Stimulated activated CD4-positive, alpha-beta T cell treated with anti-CD3 and anti-CD28 coated beads, Interleukin-15, amount 100 ng/mL, for 48 hours (primary cell): ENCODE measurements at places on chromosomes 5 and 9.

DNA sequence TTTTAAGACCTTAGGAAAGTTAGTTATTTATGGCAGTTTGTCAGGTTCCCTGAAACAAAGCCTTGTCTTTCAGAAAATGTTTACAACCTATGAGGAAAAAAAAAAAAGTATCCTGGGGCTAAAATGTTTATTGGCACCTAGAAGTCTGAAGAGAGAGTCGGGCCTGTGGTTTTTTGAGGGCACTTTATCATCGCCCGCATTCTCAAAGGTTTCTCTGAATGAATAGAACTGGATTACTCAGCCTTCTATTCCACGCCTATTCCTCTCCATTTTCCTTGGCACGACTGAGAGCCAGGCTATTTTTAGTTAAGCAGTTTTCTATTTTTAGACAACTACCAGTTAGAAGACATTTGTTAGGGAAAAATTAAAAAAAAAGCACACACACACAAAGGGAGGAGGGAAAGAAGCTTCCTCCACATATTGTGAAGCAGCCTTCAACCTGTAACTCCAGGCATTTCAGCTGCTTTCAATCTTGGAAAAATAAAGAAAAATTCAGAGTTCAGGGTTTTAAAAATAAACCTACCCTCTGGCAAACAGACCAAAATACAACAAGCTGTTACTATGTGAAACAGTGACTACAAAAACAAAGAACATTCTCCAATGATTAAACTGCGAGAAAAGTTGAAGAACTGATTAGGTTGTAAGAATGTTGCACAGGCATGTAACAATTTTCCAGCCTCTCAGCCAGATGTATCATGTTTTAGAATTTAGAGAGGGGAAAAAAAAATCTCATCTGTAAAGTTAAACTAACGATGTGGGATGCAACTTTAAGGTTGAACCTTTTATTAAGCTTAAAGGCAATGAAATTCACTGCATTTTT, 97.0 kb downstream of the MEF2C start:
- DNase-seq: no peak

DNA sequence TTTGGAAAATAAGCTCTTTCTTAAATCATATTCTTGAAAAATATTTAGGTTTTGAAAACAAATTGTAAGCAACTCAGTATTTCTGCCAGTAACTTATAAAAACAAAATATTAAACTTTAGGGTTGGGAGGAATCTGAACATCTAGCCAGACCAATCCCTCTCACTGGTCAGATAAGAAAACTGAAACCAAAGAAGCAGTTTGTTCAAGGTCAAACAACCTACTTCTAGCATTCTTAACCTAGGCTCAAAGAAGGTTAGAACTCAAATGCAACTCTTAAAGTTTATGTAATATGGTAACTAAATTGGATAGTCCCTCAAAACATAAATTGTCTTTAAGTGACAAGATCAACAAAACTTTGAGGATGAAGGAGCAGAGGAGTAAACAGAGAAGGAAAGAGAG, 374.9 kb upstream of the TNC start:
- no peak for DNase-seq

GRCh38 chr5:149503006-149503405, 48.2 kb downstream of the CSNK1A1 start:
- no peak for DNase-seq

DNA sequence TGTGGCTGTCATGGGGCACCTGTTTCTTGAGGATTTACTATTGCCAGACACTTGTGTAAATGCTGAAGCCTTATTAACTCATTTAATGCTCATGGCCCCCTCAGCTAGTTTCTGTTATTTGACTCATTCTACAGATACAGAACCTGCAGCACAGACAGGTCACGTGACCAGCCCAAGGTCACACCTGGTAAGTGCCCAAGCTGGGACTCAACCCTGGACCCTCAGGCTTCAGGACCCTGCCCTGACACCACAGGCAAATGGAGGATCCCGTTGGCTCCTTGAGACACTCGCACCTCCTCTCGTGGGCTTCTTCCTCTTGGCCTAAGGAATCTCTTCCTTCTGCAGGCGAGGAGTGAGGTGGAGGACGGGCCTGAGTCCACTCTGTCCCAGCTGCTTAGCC, 10.6 kb upstream of the NEURL1B start:
- no peak for DNase-seq

DNA sequence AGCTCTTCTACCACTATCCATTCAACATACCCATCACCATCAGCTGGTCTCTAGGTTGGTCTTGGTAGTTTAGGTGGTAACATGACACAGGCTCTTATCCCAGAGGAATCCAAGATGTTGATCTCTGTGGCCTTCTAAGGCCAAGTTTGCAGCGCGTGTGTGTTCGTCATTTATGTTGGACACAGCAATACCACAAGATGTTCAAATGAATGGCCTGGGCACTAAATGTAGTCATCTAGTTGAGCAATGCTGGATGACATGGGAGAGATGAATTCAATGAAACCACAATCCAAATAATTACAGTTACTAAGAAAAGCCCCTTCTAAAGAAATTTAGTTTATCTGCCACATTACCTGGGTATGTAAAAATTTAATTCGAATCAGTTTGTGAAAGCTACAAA, 292.4 kb downstream of the MRPS30 start:
- DNase-seq: no peak

DNA sequence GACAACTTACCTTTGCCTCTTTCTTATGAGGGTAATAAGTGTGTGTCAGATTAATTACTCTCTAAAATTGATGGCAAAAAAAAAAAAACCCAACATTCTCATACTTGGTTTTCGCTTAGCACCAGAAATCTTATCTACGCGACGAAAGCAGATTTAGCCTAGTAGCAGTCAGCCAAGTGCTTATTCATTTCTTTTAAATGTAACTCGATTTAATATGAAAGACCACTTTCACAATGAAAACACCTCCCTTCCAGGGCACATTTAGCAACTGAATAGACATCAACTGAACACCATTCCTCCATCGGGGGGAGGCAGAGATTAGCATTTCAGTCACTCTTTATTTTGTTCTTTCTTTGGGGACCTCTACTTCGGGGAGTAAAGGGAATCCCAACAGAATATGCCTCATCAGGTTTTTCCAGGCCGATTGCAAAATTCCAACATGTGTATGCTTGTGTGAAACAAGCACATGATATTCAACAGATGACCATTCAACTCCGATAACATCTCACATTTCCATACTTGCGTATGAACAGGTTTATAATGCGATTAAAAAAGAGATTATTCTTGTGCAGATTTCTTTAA, 124.1 kb upstream of the RETREG1 start:
- no peak for DNase-seq

DNA sequence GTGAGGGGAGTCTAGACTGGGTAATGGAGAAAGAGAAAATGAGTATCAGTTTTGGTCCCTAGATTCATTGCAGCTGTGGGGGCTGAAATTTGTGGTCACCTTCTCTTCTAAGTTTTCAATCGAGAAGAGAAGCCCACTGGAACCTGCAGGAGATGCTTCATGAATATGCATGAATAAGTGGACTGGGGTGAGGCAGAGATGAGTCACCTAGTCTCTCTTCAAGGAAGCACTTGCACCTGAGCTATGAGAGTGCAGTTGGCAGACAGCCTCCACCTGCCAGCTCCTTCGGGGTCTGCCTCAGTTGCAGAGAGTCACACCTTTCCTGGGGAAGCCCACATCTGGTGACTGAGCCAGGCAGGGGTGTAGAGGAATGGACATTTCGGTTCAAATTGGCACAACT, 69.1 kb downstream of the ZNF366 start:
- no peak for DNase-seq
